ENCODE measurements at places on chromosomes 1 and 21. TPM values are rescaled to one million over a fixed set of nuclear protein-coding genes. Genes with fewer than 3 reads are reported as not detected.

DNA sequence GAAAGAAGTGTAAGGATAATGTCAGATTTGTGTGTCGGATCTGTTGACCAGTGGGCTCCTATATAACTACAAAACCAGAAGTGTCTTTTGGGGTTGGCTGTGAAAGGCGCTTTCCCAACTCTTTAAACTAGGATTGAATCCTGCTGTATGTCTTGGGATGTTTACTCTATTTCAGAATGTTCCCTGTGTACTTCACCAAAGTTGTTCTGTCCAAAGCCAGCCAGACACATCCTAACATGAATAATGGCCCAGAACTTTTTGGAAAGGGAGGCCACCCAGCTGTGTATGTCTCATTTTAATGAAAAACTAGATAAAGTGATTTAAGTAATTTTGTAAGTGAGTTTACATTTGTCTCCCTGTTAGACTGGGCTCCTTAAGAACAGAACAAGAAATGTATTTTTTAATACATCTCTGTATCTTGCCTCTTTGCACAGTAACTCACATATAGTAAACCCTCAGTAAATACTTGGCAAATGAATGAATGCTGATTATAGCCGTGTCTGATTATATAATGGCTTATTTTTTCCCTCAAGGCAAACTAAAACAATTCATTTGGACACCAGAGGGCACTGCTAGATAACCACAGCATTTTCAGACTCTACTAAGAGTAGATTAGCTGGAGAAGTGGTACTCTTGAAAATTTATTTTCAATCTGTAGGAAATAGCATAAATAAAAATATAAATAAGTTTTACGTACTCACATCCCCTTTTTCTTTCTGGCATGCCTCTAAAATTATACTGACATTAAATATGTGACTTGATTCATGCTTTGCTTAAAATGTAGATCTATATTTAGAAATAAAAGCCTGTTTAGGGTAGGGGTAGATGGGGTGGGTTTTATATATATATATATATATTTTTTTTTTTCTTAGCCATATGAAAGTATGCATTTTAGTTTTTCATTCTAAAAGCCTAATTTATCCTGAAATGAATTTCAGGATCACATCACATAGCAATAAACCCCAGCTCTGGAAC is 23.8 kb downstream of the TSEN15 start:
- DNase-seq = peak; percentile 19

S100A14 gene
- 0.34 TPM for total RNA-seq

DNA sequence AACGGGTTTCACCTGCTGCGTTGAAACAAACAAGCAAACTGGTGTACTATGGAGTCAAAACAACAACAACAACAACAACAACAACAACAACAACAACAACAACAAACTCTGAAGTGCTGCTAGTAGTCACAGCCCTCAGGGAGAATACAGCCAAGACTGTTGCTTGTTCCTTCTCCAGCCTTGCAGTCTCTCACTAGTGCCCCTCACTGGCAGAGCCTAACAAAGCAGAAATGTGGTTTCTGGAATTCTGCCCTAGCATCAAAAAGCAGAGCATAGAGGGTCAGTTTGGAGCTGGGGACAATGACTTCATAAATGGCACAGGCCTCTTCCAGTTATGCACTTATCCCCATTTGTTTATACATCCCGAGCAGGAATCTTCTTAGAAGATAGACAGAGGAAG is 187.4 kb downstream of the KCNK2 start:
- no peak for DNase-seq

GRCh38 chr1:27103498-27103897 is 51.4 kb downstream of the SLC9A1 start:
- no peak for DNase-seq

Data from activated CD4-positive, alpha-beta T cell treated with anti-CD3 and anti-CD28 coated beads for 36 hours (primary cell).